ENCODE measurements at places on chromosomes 11 and 22. TPM values are rescaled to one million over a fixed set of nuclear protein-coding genes. Genes with fewer than 3 reads are reported as not detected.

The GAL3ST1 gene
- 0.27 TPM for total RNA-seq

The TMEM191C gene
- 1.5 TPM for total RNA-seq

The UBE2L3 gene
- total RNA-seq: 39.8 TPM

The OR52A1 gene
- not detected for total RNA-seq

The TMEM25 gene
- 9.4 TPM for total RNA-seq

The SGSM1 gene
- 0.09 TPM for total RNA-seq

GRCh38 chr22:44919691-44920090, 90.1 kb downstream of the PHF21B start:
- H3K4me1 ChIP-seq: no peaks in the 10 kb centered on the region

GRCh38 chr11:131980888-131981668, 610.7 kb downstream of the NTM start:
- H3K27me3 ChIP-seq: no peaks in the 10 kb centered on the region
- no peaks in the 10 kb centered on the region for H3K4me1 ChIP-seq
- H3K27ac ChIP-seq: no peak overlapping the region
- no peak for DNase-seq

GRCh38 chr22:36315325-36315724, 62.4 kb downstream of the APOL1 start:
- H3K27ac ChIP-seq: no peak overlapping the region
- H3K4me3 ChIP-seq: no peak overlapping the region
- H3K4me1 ChIP-seq: peaks cover 6% of the 10 kb centered on the region
- no peaks in the 10 kb centered on the region for H3K27me3 ChIP-seq
- no peak for DNase-seq
- H3K36me3 ChIP-seq: peaks cover 89% of the 10 kb centered on the region

DNA sequence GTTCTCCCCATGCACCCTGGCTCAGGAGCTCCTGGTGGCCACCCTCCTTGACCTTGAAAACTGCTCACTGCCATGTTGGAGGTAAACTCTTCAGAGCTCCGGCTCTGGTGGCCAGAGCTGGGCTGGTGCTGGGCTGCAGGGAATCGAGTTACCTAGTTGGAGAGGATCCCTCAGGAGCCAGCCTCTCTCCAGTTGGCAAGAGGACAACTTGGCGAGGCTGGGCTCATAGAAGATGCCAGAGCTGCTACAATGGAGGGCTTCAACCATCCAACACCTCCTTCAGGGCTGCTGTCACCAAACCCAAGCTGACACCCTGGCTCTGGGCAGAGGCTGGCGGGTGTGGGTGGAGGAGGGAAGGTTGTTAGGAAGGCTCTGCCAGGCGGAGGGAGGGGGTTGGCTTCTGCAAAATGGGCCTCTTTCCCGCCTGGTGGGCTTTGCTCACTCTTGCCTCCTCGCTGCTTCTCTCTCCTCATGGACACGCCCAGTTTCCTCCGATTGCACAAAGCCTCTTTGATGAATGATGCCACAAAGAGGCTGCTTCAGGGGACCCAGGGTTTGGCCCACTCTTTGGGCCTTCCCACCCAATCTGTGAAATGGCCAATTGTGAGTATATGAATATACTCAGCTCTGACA, 53.1 kb downstream of the THAP12 start:
- H3K27ac ChIP-seq: no peak overlapping the region
- H3K36me3 ChIP-seq: no peaks in the 10 kb centered on the region
- DNase-seq: no peak
- H3K27me3 ChIP-seq: peaks cover 11% of the 10 kb centered on the region
- no peaks in the 10 kb centered on the region for H3K4me1 ChIP-seq

GRCh38 chr11:123587044-123587443, 67.4 kb downstream of the SCN3B start:
- no peak for DNase-seq
- H3K27me3 ChIP-seq: no peaks in the 10 kb centered on the region
- no peaks in the 10 kb centered on the region for H3K4me1 ChIP-seq
- no peaks in the 10 kb centered on the region for H3K36me3 ChIP-seq
- H3K4me3 ChIP-seq: no peak overlapping the region
- no peak overlapping the region for H3K27ac ChIP-seq

DNA sequence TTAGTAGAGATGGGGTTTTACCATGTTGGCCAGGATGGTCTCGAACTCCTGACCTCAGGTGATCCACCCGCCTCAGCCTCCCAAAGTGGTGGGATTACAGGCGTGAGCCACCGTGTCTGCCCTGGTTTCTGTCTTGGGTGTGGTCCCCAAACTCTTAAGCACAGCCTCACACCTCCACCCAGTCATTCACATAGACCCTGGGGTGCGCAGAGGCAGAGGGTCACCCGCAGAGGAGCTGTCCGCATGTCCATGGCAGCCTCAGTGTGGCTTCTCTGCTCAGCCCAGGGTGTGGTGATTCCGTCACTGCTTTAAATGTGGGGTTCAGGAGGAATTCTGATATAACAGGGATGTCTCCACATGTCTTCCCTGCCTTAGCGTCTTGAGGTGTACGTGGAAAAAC, 48.5 kb upstream of the PRODH start:
- DNase-seq: no peak
- H3K27me3 ChIP-seq: no peaks in the 10 kb centered on the region
- no peaks in the 10 kb centered on the region for H3K36me3 ChIP-seq
- no peak overlapping the region for H3K4me3 ChIP-seq
- no peaks in the 10 kb centered on the region for H3K4me1 ChIP-seq

- DNase-seq: no peak
- peaks cover 5% of the 10 kb centered on the region for H3K4me1 ChIP-seq
- H3K4me3 ChIP-seq: no peak overlapping the region
- H3K27me3 ChIP-seq: no peaks in the 10 kb centered on the region
These were observed 21.6 kb downstream of the IMMP1L start for GRCh38 chr11:31487848-31488247.

DNA sequence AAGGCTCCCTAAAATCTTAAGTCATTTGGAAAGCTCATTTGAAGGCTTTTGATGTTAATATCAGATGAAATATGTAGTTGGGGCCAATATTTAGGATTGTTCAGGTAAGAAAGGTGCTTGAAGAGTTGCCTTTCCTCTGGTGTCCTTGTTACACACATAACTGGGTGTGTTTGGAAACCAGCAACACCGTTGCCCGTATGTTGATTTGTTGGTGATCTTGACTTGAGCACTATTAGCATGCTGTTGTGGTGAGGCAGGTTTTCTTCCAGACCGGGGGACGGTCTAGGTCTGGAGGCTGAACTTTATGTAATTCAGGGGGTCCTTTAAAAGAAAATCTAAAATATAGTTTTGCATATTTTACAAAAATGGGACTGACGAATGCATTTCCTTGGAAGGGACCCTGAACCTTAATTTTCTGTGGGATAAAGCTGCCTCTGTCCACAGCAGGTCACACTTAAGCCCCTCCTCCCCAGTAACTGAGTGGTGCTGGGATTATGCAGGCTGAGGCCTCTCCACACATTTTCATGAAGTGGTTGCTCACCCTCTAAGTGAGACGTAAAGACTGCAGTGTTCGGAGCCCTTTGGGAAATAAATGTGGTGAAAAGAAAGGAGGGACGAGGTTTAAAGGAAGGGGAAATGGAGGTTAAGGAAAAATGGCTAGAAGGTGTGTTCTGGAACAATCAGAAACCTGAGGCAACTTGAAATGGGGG, 1.8 kb downstream of the YWHAH start:
- no peak overlapping the region for H3K27ac ChIP-seq
- no peaks in the 10 kb centered on the region for H3K27me3 ChIP-seq
- no peak overlapping the region for H3K4me3 ChIP-seq
- H3K4me1 ChIP-seq: peaks cover 19% of the 10 kb centered on the region
- DNase-seq: no peak
- peaks cover 28% of the 10 kb centered on the region for H3K36me3 ChIP-seq

DNA sequence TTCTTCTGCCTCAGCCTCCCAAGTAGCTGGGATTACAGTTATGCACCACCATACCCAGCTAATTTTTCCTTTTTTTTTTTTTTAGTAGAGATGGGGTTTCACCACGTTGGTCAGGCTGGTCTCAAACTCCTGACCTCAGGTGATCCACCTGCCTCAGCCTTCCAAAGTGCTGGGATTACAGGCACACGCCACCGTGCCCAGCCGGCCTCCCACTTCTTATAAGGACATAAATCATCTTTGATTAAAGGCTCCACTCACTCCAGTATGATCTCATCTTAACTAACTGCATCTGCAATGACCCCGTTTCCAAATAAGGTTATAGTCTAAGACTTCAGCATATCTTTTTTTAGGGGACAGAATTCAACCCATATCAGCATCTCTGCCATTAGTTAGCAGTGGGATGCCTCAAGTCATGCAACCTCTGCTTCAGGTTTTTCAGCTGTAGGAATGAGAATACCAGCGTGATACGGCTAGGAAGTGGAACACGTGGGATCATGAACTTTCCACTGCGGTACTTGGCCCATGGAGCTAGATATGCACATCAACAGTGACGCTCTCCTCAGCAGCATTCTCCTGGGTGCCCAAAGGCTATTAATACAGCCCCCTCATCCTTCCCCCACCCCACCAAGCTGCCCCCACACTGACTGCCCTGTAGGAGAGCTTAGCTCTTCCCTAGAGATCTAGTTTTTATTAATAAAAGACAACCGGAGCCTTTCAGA, 41.4 kb downstream of the MCHR1 start:
- H3K4me1 ChIP-seq: peaks cover 3% of the 10 kb centered on the region
- H3K4me3 ChIP-seq: no peak overlapping the region
- no peak overlapping the region for H3K27ac ChIP-seq
- peaks cover 12% of the 10 kb centered on the region for H3K27me3 ChIP-seq
- H3K36me3 ChIP-seq: no peaks in the 10 kb centered on the region

GRCh38 chr11:67302571-67303131, 679 bp upstream of the SSH3 start:
- no peak overlapping the region for H3K27ac ChIP-seq
- H3K27me3 ChIP-seq: no peaks in the 10 kb centered on the region
- H3K4me1 ChIP-seq: peaks cover 3% of the 10 kb centered on the region
- no peak for DNase-seq
- peaks cover 43% of the 10 kb centered on the region for H3K36me3 ChIP-seq
- peak overlapping the region; percentile 19 for H3K4me3 ChIP-seq

GRCh38 chr11:72380132-72380503, 54.2 kb downstream of the CLPB start:
- no peak overlapping the region for H3K27ac ChIP-seq
- no peaks in the 10 kb centered on the region for H3K27me3 ChIP-seq
- H3K4me3 ChIP-seq: no peak overlapping the region

GRCh38 chr11:122642472-122642922, 13.0 kb upstream of the UBASH3B start:
- H3K4me1 ChIP-seq: peaks cover 2% of the 10 kb centered on the region
- H3K4me3 ChIP-seq: no peak overlapping the region
- H3K27me3 ChIP-seq: peaks cover 8% of the 10 kb centered on the region
- H3K36me3 ChIP-seq: no peaks in the 10 kb centered on the region

All from activated B cell treated with CpG ODN at 0.5 μM for 24 hours (primary cell).